ENCODE measurements at places on chromosomes 3 and 15. TPM values are rescaled to one million over a fixed set of nuclear protein-coding genes. Genes with fewer than 3 reads are reported as not detected.

The CPNE4 gene
- 0.82 TPM for polyA plus RNA-seq

The WDR73 gene
- polyA plus RNA-seq: 21.4 TPM

The SNRK gene
- 3.6 TPM for polyA plus RNA-seq

The CCDC9B gene
- polyA plus RNA-seq: 0.45 TPM

The SLC12A1 gene
- 0.16 TPM for polyA plus RNA-seq

The TMEM212 gene
- polyA plus RNA-seq: not detected

The LRTM1 gene
- polyA plus RNA-seq: not detected

The WDR93 gene
- 0.03 TPM for polyA plus RNA-seq

The NCEH1 gene
- polyA plus RNA-seq: 1.4 TPM

DNA sequence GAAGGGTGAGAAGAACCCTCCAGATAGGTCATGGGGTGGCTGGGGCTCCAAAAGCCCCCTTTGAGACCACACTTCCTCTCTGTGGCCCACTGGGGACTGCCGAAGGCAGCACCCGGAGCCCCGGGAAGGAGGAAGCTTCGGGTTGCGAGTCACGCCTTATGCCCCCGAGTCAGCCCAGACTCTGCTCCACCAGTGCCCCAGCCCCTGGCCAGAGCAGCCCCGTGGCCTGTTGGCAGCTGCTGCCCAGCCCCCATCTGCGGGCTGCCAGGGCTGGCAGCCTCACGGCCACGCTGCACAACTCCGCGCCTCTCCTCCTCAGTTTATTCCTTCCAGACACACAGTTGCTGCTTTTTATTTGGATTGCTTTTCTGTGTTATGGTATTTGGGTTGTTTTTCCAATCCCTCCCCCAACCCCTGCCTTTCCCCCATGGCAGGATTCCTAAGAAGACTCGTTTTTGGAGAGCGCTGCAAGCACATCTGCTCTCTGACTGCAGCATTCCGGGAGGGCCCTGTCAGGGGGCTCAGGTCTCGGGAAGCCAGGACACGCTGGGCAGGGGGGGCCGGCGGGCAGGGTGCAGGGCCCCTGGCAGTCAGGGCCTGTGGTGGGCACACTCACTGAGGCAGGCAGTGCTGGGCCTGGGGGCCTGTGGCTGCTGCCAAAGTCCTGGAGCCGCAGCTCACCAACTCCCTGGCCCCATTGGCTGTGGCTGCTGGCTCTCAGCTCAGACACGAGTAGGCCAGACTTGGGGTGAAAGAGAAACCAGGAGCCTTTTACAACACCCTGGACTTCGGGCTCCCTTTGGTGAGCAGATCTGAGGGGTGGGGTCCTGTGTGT, 20.2 kb downstream of the MAGEF1 start:
- no peak for DNase-seq

- DNase-seq: no peak
Observed at GRCh38 chr15:93341164-93341563, 252.2 kb upstream of the RGMA start.

DNA sequence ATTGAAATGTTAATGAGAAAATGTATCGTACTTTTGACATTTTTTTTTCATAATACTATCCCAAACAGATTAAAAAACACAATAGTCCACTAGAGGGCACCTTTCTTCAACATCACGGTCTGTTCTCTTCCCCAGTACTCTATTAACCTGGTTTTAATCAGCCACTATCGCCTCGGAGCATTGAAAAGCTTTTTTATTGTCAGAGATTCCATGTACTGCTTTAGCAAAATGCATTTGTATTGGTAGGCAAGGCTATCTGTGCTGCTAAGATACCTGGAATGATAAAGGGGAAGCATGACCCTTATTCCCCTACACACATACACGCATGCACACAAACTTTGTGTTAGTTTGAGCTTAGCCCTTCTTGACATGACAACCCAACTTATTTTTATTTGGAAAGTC, 160.1 kb upstream of the IL12A start:
- no peak for DNase-seq

DNA sequence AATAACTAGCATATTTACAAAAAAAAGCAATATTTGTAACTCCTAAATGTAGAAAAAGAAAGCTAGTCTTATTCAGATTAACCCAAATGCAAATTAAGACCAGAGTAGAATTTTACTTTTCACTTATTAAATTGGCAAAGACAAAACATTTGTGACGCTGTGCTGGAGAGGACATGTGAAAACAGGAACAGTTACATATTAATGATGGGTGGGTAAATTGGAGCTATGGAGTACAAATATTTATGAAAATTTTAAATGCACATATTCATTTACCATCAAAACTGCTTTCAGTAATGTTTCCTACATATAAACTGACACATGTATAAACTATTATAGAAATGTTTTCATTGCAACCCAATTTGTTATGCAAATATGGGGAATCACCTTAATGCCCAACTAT, 278.9 kb upstream of the POU1F1 start:
- DNase-seq: no peak

DNA sequence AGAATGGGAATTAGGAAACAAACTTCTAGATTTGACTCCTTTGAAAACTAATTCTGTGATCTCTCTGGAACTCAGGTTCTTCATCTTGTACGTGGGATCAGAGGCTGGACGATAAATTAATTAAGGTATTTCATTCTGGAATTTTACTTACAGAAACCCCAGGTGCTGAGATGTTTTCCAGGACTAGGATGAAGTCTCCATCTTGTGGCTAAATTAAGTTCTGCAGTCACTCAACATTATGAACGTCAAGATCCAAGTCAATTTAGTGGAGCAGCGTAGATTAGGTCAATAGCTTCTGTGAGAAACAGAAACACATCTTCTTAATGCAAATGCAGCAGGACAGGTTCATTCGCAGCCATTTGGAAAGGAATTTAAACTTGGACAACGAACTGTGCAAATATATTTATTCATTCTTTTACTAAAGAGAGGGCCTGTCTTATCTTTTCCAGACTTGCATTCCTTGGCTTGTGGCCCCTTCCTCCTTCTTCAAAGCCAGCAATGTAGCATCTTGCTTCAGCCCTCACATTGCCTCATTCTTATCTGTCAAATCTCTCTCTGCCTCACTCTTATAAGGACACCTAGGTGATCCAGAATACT, 26.7 kb upstream of the TMC3 start:
- no peak for DNase-seq

DNA sequence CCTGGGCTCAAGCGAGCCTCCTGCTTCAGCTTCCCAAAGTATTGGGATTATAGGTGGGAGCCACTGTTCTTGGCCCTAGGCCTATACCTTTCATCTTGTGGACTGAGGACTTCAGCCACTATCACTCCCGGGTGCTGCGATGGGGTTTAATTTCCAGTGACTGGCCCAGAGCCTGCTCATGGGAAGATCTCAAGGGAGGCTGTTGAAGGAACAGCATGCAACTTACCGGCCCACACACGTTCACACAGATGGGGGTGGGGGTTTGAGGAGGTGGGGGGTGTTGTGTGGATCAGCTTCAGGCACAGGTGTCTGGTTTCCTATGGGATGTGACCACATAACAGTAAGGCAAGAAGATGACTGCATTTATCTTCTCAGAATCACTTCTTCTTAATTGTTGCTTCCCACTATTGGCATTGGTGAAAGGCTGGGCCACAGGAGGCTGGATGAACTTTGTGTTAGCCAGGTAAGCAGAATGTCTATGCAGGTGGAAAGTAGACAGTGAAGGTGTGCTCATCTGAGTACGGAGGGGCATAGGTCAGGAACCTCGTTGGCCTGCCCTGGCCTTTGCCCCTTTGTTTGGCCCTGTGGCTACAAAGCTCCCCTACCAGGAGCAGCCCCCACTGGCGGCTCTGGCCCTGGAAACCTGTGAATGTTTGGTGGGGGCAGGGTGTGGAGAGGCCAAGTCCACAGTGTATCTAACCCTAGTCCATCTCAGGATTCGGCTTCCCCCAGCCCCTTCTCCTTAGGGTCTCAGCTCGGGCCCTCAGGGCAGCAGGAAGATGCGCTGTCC, 1.4 kb upstream of the APBA2 start:
- DNase-seq: no peak

- no peak for DNase-seq
Observed at GRCh38 chr3:2172561-2173171, 74.0 kb downstream of the CNTN4 start.

- no peak for DNase-seq
Observed at GRCh38 chr3:175493301-175493700, 634.2 kb downstream of the NAALADL2 start.

GRCh38 chr15:79897380-79897678, 515 bp upstream of the MTHFS start:
- DNase-seq: no peak

DNA sequence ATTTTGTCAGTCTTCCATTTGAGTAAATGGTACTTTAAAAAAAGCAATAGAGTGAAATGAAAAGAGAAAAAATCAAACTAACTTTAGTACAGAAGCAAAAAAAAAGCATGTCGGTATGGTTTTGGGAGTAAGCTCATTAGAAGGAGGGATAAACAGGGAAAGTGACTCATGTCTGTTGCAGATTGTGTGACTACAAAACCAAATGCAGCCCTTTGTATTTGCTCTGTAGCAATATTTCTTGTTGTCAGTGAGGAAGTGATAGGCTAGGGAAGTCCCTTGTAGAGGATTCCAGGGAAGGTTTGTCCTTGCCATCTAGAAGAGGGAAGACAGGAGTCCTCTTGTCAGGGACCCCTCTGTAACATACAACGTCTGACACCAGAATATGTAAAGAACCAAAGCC, 150.5 kb upstream of the POU1F1 start:
- no peak for DNase-seq

DNA sequence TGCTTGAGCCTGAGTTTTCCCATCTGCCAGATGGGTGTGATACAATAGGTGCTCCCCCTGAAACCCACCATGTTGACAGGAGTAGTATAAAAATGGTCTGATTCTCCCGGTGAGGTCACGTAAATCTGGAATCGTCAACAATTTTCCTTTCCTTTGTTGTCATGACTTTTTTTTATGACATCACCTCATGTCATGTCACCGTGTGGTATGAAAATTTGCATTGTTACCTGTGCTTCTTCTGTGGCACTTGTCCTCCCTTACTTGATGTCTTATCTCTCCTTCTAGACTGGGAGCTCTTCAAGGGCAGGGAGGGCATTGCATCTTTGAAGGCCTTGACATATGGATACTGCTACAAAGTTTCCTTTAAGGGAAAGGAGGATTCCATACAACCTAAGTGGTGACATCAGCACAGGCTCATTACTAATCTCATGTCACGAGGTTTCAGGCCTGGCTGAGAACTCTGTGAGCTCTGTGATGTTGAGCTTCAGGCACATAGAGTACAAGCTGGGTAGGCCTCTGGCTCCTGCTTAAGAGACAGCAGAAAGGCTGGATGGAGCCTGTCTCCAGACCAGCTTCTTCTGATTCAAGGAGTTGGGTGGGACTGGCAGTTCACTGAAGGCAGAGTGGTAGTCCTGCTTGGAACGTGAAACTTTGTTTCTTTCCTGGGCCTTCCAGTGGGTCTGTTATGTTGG, 66.3 kb downstream of the LPP start:
- no peak for DNase-seq

- DNase-seq: peak; percentile 26
Observed at GRCh38 chr3:186451371-186451770, 89.3 kb upstream of the DGKG start.

- DNase-seq: no peak
Observed at GRCh38 chr15:41284427-41285177, 47.8 kb downstream of the OIP5 start.

DNA sequence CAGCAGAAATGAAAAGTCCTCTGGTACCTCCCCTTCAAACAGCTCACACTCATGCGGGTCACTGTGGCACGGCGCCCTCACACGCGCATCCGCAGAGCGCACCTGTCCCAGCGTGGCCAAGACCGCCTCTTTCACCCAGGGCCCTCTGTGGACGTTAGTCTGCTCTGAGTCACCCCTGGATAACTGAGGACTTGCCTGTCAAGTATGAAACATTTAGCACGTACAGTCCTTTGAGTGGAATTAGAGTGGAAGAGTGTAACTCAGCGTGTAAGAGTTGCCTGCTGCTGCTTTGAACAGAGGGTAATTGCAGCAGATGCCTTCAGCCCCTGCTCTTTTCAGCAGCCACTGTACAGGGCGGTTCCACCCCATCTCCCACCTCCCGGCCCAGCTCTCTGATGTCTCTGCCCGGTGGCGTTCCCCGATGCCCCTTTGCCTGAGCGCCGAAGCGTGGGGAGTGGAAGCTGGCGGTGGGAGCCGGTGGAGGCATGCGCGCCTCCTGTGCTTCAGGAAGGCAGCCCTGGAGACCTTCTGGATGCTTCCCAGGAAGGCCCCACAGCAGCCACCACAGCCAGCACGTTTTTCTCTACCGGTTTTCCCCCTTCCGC, 23.0 kb downstream of the CPN2 start:
- DNase-seq: no peak

DNA sequence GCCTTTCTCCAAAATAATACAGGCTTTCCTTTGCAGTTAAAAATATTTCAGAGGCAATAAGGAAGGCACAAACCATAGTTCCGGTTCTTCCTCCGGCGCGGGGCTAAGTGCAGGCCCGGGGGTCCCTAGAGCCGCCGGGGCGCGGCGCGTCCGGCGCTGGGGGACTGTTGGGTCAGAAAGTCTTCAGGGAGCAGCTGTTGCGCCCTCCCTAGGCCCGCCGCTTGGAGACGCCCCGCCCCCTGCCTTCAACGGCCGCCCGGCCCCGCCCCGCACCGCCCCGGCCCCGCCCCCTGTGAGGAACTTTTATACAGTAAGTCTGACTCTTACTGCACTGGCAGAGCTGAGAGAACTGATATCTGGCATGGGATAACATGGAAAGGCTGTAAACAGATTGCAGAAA, 283.1 kb upstream of the ARL6 start:
- DNase-seq: no peak

DNA sequence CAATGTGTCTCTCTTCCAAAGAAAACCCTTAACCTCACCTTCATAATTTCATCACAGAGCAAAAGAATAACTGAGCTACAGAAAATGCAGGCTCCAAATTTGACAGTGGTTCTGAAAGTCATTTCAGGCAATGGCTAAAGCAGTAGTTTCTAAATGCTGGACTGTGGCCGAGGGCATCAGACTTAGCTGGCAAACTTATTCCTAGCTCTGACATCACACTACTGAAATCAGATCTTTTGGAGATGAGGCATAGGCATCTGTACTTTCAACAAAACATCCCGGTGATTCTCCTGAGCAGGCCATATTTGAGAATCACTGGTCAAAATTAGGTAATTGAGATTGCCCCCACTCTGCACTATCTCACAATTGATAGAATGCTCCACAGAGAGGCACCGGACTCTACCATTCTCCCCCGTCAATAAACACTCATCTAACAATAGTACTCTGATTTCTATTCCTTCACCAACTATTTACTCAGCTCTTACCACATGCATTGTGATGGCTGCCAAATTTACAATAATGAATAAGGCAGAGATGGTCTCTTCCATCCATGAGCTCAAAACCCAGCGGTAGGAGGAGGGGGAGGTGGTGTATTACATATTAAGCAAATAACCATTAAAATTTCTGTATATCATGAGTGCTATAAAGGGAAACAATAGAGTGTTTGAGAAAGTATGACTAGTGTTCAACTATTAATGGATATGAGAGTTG, 57.3 kb upstream of the SPRED1 start:
- DNase-seq: no peak

DNA sequence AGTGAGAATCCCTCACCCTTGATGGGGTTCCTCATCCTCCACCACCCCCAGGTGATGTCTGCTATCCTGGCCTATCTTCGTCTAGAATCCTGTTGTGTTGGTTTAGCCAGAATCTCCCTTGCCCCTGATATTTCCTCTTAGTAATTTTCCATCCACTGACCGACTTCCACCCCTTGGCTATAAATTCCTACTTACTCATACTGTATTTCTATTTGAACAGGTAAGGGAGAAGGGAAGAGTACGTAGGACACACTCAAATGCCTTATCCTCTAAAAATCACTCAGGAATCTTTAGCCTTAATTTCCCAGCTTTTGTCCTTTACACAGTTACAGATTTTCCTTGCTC, 678 bp upstream of the TFG start:
- no peak for DNase-seq
